Activated T-cell treated with anti-CD3 and anti-CD28 coated beads for 4 hours (primary cell): ENCODE measurements at places on chromosomes 2 and 18.

GRCh38 chr2:43636621-43637020 is 439 bp upstream of the PLEKHH2 start:
- DNase-seq = no peak

DNA sequence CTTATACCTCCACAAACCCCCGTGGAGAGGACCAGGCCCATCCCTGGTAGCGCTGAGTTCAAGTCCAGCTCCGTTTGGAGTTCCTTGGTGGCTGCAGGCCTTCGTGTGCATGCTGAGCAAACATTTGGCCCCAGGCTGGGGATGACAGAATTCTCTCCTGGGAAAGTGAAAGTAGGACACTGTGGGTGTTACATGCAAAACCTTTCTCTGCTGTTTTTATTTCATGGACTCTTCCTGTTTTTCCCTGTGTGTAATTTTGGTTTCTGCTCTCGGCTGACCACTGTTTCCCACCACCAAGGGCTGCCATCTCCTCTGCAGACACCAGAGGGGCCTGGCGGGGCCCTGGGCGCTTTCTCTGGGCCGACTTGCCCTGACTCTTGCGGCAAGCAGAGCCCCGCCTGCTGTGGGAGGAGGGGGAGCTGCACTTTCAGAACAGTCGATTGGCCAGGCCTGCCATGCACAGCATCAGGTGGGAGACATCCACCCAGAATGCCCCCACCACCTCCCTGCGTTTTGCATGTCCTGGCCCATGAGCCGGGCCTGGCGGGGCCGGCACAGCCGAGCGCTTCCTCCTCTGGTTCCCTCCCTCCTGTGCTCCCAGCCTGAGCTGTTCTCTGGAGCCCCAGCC is 102.4 kb downstream of the CABLES1 start:
- DNase-seq = no peak

DNA sequence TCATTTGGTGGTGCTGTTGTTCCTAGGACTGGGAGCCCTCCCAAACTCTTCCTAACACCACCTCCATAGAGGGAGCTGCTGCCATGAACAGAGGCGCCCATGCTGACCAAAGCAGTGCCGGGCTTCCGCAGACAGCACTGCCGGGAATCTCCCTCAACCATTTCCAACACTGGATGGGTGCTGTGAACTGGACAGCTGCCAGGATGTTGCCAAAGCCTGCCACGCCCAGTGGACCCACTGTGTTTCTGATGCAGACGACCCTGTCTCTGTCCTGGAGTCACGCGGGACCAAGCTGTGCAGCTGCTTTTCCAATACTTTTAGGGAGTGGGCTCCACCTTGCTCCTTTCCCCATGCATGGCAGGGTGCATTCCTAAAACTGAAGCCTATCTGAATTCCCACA is 16.9 kb upstream of the GNAL start:
- no peak for DNase-seq

- DNase-seq = no peak
Measured at GRCh38 chr2:236861944-236862343, 223.7 kb upstream of the COPS8 start.

DNA sequence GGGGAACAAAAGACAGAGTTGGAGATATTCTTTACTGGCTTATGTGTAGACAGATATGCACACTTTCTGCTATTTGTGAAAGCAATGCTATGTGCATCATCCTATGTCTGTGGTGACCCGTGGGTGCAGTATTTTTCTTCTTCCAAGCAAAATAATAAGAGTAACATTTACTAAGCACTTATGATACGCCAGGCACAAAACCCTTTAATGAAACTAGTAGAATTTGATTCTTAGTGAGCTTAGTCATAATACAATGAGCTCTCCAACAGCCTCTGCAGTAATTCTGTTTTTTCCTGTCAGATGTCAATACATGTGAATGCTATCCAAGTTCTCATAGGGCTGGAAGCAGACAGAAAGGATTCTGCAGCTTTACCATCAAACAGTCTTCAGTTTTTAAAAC is 130.6 kb downstream of the RAD51AP2 start:
- no peak for DNase-seq

DNA sequence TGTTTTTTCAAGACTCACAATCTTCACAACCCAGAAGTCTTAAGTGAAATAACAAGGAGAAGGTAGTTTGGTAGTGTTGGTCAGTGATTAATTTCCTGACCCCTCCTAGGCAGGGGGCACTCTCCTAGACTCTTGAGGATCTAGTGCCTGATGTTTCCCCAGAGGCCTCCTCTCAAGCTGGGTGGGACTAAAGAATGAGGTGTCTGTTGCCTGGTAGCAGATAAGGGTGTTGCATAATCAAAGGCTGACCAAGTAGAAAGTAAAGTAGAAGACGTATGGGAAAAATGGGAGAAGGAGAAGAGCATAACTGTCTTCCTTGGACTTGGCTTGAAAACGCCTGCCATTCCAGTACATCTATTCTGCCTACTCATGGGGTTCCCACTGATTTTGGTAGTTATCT is 37.8 kb downstream of the VIT start:
- no peak for DNase-seq

DNA sequence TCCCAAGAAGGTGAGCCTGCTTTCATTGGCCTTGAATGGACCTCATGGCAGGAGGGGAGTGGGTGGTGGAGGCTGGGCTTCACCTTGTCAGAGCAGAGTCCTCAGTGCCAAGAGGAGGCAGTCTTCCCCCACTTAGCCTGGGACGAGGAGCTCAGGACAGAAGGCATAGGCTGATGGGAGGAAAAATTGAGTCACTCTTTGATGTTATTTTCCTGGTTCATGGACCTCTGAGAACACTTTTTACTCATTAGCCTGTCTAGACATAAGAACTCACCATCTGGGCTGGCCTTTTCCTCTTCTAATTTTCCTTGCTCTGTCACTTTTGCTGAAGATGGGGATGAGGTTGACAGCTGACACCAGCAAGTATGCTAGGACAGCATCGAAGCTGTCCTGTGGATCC is 225.7 kb upstream of the TNP1 start:
- DNase-seq = no peak

DNA sequence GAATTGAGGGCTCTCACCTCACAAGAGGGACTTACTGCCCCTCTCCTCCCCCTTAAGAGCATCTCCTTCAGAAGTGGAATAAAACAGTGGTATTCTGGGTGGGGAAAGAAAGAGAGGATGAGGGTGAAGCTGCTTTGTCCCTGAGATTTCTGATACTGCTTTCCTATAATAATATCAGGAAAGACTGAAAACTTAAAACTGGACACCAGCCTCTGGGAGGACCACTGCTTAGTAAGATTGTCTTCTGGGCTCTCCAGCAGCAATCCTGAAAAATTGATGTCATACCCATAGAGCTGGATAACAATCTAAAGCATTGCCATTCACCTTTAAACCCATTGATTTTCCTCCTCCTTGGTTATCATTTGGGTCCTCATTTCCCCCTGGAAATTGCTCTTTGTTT is 4.7 kb upstream of the HOXD4 start:
- DNase-seq = no peak

DNA sequence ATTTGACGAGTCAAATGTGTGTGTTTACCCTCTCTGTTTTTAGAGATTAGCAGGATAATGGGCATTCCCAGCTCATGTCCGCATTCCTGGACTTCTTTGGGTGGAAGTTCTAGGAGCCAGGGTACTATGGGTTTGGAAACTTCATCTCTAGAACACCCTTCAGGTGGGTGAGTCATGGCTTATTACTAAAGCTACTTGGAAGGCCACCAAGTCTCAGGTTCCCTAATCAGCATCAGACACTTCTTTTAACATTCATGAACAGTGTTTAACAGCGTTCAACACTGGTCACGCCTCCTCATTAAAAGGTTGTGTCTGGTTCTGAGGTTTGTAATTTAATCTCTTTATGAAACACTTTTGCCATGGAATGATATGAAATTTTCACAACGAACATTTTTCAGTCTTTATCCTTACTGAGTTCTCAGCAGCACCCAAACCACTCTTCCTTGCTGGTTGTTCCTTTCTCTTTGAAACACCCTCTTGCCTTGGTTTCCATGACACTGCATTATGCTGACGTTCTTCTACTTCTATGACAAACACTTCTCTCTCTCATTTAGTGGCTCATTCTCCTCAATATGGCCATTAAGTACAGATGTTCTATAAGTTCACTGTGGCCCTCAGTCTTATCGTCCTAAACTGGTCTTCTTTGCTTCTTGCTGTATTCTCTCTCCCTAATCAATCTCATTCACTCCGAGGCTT is 49.3 kb downstream of the MMADHC start:
- no peak for DNase-seq

DNA sequence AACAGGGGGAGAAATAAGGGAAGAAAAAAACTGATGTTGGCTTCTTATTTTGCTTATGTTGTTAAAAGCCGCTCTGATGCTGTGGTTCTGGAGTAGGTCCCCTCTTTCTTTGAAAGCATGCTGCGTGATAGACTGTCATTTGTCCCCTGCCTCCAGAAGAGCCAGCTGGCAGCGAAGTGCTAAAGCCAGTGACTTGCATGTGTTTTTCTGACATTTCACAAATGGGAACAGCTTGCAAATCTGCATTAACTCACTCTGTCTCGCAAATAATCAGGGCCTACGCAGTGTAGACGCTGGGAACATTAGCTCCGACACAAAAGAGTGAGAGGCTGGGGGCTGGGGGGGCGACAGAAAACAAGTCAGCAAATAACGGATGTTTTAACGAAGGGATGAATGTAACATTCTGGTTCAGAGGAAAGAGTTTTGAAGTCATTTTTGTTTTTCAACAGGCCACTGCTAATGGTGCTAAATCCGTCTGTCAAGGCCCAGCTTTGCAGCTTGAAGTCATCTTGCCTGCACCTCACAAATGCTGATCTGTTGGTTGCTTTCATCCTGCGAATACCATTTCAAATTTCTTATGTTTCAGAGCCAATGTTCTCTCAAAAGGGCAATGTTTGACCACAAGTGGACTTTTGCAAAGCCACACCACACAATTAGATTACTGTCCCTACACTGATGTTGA is 68.8 kb upstream of the PIK3C3 start:
- no peak for DNase-seq

- no peak for DNase-seq
Measured at GRCh38 chr18:76756531-76757253, 65.7 kb upstream of the ZNF236 start.

DNA sequence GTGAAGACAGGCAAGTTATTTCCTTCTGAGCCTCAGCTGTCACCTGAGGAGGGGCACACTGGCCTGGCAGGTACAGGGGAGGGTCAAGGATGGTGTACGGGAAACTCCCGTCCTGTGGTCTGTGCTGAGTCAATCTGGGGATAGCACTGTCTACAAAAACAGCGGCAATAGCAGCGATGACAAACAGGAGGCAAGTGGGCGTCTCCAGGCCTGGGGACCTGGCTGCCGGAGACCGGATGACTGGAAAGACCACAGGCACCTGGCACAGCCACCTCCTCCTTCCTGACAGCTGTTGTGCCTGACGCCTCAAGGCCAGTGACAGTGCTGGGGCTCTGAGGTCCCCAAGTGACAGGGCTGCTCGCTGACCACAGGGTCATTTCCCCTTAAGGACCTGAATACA is 202.1 kb upstream of the HS6ST1 start:
- DNase-seq = no peak

DNA sequence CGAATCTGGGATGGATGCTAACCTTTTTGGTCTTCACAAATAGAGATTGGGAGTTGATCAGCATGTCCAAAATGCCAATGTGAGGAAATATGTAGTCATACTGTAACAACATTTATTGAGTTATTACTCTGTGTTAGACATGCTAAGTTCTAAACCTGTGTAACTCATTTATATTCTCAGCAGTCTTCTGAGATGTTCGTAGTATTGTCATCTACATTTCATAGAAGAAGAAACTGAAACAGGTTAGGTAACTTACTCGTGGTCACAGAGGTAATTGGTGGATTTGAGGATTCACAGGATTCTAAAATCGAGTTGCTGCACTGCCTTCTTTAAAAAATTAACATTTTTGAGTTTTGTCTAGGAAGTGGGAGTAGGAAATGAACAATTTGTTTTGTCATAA is 162.1 kb downstream of the UBE2E3 start:
- no peak for DNase-seq

DNA sequence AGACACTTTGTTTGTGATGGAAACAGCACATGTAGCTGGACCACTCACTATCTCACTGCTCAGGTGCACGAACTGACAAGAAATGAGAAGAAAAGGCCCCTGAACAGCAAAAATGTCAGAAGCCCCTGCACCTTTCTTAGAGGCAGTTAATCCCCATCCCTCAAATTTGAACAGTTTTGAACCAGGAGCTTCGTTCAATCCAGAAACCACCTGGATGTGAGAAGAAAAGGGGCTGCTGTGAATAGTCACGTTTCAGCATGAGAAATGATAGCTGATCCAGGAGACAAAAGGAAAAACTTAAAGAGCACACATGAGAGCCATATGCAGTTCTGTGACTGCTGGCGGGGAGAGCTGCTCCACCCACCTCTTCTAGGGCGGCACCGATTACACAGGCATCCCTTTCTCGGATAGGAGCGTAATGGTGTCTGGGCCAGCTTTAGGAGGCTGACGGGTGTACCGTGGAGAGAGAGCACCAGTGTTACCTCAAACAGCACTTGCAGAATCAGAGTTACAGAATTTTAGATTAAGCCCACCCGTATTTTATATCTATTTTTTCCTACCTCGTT is 117.0 kb upstream of the EML6 start:
- no peak for DNase-seq

DNA sequence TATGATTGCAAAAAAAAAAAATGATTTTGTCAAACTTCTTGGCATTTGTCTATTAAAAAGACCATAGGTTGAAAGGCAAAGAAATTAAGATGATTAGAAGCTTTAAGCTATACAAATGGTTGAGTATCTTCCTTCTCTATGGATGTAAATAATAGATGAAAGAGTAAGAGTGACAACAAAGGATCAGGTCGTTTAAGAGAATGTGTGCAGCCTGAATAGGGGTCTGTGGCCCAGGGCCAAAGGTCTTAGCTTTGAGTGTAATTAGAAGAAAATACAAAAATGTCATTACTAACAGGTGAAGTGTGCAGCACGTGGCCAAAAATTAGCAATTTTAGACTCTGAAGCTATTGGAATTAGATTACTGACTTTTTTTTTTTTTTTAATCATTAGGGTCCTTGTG is 122.4 kb downstream of the GREB1L start:
- DNase-seq = no peak
